ENCODE measurements at places on chromosomes 2 and 18.

DNA sequence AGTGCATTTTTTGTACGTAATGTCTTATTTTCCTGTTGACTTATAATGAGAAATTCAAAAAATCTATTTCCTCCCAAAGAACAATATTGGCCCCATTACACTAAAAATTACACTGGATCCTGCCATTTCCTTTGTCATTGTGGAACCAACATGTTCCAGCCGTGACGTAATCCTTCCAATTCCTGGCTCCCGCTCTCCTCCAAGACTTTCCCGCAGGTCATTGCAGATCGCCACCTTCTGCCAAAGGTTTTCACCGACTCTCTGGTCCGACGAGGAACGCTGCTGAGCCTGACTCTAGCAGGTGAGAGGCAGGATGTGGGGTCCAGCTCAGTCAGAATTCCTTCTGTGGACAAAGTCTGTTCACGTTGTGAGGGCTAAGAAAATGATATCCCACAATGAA lies 38.0 kb downstream of the PTGR3 start:
- DNase-seq: no peak

DNA sequence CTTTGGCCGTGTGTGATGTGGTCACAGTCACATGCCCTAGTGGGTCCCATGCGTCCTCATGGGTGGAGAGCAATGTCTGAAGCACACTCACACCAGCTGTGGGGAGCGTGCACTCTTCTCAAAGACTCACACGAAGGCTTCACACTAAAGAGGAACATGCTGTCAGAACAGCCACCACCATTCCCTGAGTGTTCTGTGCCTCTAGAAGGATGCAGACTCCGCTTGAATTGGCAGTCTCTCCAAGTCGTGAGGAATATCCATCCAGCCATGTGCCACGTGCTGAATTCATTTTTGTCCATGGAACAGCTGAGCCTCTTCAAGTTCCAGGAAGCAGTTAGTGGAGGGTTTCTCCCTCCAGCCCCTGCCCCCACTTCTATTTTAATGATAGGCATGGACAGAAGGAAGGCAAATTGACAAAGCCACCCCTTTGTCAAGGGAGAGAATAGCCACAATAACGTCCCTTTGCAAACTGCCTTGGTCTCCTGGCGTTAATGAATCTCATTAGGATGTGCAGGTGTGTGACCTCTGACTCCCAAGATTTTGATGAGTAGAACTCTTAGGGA lies 464.3 kb upstream of the ID2 start:
- no peak for DNase-seq

DNA sequence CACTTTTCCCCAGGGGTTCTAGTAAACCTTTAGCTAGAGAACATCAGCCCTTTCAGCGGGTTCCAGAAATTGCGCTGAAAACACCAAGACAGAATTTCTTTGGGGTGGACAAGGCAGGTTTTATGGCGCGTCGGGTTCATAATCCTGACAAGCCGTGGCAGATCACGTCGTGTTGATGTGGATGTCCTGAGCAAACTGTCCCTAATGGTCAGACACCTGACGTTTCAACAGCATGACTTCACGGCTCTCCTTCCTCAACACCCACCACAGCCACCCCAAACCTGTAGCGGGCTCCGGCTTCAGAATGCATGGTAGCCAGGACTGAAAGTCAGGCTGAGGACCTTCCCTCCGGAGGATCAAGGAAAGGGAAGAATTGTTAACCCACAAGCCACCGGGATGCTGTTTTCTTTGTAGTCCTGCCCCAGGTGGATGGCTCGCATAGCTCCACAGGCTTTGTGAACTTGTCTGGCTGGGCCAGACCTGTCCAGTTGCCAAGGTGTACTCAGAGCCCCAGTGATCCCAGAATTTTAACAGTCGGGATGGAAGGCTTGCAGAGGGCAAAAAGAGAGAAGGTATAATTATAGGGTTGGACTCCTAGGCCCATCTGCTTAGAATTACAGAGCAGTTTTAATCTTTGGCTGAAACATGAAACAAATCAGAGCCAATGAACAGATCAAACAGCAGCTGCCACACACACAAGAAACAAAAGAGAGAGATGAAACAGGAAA lies 1.5 kb downstream of the APCDD1 start:
- no peak for DNase-seq

- no peak for DNase-seq
Measured at GRCh38 chr2:176076063-176076462, 7.7 kb downstream of the EVX2 start.

- DNase-seq: no peak
Measured at GRCh38 chr2:113791697-113792590, 35.5 kb upstream of the SLC35F5 start.

- no peak for DNase-seq
Measured at GRCh38 chr18:13615432-13615861, 110.9 kb downstream of the FAM210A start.

DNA sequence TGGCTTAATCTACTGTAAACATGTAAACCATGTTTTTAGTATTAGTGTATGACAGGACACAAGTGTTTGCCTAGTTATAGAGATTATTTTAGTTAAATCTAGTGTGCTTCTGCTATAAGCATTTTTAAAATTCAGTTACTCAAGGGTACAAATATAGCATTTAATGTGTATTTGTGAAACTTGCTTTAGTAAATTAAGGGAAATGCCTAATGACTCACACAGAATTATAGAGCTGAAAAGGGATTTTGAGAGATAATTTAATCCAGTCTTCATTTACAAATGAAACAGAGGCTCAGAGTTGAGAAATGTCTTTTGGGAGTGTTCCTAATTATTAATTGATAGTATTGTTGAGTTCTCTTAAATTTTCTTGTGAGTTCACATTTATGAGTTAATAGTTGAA lies 8.2 kb downstream of the ACTR3 start:
- no peak for DNase-seq

- DNase-seq: no peak
Measured at GRCh38 chr2:133937669-133938068, 316.2 kb upstream of the MGAT5 start.

GRCh38 chr2:155298001-155298400 lies 599.5 kb downstream of the KCNJ3 start:
- no peak for DNase-seq

All from AG04450 (cell line).